Activated T-cell treated with anti-CD3 and anti-CD28 coated beads, Interleukin-2, amount 50 U/mL, for 48 hours (primary cell): ENCODE measurements at places on chromosomes 12 and 14.

- no peak for DNase-seq
These were observed 13.2 kb downstream of the PNP start for GRCh38 chr14:20482382-20482781.

- DNase-seq: no peak
These were observed 12.1 kb upstream of the BCDIN3D start for GRCh38 chr12:49854976-49855375.

GRCh38 chr14:35576856-35577255, 42.9 kb downstream of the INSM2 start:
- no peak for DNase-seq

DNA sequence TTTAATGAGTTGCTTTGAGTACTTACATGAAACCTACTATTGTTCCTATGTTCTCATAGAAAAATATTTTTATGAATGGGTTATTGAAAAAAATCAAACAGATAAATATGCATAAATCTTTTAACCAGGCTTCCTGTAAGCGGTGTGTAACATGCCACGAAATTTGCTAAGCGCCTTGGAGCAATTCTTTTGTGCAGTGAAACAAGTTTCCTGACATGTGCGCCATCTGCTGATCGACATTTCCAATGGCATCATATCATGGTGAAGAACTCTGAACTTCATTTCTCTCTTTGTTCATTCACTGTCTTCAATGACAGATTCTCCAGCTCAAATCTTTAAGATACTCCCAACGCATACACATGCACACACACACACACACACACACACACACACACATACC, 145.6 kb upstream of the NAV3 start:
- no peak for DNase-seq

DNA sequence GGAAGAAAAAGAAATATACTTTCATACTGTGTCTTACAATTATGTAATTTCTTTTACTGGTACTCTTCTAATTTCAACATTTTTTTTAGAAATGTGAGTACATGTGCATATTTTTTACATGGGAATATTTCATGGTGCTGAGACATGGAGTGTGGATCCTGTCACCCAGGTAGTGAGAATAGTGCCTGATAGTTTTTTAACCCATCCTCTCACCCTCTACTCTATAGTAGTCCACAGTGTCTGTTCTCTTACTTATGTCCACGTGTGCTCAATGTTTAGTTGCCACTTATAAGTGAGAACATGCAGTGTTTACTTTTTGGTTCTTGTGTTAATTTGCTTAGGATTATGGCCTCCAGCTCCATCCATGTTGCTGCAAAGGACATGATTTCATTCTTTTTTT, 548.8 kb downstream of the AACS start:
- no peak for DNase-seq

DNA sequence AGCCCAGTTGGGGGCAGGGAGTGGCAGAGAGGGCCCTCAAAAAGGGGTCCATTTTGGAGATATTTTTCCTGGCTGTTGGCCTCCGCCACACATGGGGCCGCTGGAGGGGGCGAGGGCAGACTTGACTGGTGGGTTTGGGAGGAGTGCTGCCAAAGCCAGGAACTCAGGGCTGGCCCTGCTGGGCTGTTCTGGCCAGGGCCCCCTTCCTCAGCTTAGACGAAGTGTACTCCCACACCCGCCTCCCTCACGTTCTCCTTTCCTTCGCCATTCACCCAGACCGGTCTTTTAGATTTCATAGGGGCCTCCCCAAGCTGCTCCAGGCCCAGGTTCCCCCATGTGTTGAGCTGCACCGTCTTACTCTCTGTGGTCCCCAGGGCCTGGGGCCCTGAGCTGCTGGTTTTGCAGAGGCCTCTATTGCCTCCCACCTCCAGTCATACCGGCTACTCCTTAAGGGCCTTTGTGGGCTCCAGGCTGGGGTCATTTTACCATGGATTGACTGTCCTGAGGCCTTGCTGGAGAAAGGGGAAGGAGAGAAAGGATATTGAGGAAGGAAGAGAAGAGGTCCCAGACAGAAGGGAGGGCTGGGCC, 1.3 kb downstream of the KRT7 start:
- DNase-seq: no peak

DNA sequence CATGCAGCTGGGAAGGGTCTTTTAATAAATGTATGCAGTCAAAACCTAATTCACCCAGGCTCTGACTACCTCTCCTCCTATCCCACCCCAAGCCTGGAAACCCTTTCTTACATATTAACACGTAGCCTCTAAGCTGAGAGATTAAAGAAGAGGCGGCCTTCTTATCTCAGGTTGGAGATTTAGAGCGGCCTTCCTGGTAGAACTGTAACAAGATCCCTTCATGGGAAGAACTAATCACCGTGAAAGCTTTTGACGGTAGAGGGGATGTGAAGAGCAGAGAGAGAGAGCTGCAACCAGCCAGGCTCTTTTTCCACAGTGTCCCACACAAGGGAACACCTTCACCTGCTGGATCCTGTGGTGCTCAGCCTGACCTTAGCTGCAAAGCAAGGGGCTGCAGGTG, 367.4 kb downstream of the MED13L start:
- no peak for DNase-seq

DNA sequence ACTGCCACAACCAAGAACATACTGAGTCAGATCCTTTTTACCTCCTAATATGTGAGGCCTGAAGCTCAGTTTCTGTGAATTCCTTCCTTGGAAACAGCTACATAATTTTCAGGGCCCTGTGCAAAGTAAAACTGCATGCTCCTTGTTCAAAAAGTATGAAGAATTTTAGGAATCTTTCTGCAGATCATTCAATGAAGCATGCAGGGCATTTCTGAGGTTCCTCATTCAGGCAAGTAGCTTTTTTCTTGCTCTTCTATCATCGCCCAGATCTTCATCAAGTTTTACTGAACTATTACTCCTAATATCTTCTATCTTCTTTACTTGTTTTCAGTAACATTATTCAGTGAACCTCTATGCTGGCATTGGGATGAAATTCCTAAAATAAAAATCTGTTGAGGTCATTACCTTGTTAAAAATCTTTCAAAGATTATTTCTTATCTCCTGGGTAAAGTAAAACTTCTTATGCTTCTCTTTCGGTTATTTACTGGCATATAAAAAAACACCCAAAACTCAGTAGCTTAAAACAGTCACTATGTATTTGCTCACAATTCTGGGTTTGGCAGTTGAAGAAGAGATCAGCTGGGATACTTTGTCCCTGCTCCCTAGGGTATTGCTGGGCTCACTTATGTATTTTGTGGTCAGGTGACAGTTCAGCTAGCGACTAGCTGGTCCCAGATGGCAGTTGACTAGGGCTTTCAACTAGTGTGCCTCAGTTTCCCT, 42.6 kb upstream of the KRR1 start:
- DNase-seq: no peak

DNA sequence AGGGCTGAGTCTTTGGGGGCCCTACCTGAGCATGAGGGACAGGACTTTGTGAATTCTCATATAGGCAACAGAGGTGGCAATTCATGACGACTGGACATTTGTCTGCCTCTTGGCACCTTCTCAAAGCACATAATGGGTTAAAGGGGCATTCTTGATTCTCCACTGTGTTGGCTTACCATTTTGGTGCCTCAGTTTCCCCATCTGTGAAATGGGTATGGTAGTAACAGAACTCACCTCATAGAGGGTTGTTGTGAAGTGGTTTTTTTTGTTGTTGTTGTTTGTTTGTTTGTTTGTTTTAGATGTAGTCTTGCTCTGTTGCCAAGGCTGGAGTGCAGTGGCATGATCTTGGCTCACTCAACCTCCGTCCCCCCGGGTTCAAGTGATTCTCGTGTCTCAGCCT, 106.0 kb downstream of the CHST11 start:
- no peak for DNase-seq

DNA sequence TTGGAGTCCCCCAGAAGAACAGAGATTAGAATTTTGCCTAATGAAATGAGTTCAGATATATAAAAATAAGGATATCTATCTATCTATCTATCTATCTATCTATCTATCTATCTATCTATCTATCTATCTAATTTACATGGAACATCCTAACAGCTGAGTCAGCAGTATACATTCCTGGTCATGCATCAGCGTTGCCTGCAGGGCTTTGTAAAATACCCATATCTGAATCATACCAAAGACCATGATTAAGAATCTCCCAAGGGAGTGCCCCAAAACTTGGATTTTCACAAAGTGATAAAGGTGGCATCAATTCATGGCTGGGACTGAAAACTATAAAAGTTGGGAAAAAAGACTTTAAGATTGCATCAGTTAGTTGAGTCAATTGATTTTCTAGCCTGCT, 32.7 kb upstream of the SYT10 start:
- no peak for DNase-seq

DNA sequence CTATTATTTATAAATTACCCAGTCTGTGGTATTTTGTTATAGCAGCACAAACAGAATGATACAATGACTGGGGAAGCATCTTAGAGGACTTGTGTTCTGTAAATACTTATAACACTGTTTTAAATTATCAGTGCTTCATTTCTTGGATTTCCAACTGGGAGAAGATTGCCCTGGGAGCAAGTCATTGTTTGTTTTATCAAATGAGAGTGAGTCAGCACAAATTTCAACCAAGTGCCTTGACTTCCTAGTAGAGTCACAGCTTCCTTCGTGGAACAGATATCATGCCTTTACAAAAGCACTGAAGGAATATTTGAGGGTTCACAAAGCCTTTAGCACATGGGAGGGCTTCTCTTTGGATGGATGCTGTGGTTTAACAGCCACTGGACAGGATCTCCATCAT, 234.1 kb downstream of the KTN1 start:
- no peak for DNase-seq

GRCh38 chr14:101537286-101537685, 24.0 kb upstream of the DIO3 start:
- no peak for DNase-seq

- no peak for DNase-seq
These were observed 18.7 kb downstream of the ITGA7 start for GRCh38 chr12:55688716-55689655.

GRCh38 chr12:94149781-94150239, 1.4 kb downstream of the PLXNC1 start:
- peak; percentile 47 for DNase-seq

DNA sequence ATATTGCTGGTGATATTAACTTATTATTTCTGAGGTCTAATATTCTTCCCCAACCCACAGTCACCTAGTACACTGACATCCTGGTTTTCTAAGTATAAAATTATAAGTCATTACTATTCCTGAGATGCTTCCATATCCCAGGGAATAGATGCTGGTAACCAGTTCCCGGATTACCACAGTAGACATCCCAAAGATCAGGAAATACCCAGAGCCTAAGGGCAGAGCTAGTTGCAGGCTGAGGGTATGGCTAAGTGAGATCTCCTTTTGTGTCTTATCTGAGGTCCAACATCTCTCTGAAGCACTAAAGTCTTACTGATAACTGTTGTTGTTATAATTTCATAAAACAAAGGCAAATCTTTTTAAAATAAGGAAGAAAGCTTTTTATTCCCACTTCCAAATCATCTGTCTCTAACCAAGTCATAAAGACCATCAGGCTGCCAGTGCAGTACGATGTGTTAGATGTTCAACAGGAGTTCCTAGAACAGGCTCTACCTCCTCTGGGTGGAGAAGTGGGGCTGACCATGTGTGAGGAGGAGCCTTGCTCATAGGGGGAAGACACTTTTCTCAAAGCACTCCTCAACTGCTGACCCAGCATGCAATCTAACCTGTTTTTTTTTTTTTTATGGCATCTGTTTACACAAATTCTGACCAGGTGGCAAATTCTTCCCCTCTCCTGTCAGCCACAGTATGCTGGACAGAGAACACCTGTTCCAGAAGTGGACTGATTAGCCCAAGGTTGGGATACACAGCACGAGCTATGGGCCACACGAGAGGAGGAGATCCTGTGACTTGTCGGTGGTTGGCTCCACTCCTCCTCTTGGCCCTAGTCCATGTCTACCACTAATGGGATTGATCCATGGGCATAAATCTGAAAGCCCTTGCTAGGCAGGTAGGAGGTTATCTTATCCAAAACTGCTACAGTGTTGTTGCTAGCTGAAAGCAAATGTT, 16.1 kb upstream of the GRIP1 start:
- no peak for DNase-seq
